Activated CD8-positive, alpha-beta memory T cell treated with anti-CD3 and anti-CD28 coated beads, Interleukin-2, amount 50 U/mL, for 48 hours (primary cell): ENCODE measurements at places on chromosomes 6 and 20.

- no peak for DNase-seq
These were observed 244.1 kb upstream of the TBX18 start for GRCh38 chr6:85008296-85009009.

GRCh38 chr6:104095661-104096416 is 763.9 kb downstream of the HACE1 start:
- DNase-seq, result no peak

DNA sequence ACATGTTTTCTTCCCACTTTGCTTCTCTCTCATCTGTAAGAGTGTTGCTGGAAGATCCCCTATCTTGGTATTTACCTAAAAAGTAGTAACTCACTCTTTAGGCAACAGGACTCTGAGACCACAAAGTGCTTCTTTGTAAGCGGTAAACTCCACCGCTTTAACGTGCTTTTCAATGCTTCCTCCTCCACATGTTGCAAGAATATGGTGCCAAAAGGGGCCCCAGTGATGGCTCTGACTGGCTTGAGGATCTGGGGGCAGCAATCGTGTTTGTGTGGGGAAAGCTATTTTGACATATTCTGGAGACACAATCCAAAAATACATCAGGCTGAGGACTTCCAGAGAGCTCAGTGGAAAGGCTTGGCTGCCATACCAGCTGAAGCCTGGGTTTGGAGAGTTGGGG is 12.4 kb upstream of the CPNE5 start:
- DNase-seq, result no peak

GRCh38 chr6:152605941-152606340 is 31.2 kb downstream of the SYNE1 start:
- no peak for DNase-seq

- DNase-seq, result no peak
These were observed 38.1 kb upstream of the ISM1 start for GRCh38 chr20:13183005-13183404.

DNA sequence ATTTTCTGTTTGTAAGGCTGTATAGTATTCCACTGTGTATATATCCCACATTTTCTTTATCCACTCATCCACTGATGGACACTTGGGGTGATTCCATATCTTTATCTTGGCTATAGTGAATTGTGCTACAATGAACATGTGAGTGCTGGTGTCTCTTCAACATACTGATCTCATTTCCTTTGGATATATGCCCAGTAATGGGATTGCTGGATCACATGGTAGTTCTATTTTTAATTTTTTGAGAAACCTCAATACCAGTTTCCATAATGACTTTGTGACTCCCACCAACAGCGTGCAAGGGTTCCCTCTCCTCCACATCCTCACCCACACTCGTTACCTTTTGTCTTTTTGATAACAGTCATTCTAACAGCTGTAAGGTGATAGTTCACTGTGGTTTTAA is 166.0 kb downstream of the ARHGAP18 start:
- DNase-seq, result no peak

- no peak for DNase-seq
These were observed 14.7 kb downstream of the SESN1 start for GRCh38 chr6:109079981-109080380.

GRCh38 chr6:81233990-81234389 is 518.5 kb downstream of the TENT5A start:
- no peak for DNase-seq

DNA sequence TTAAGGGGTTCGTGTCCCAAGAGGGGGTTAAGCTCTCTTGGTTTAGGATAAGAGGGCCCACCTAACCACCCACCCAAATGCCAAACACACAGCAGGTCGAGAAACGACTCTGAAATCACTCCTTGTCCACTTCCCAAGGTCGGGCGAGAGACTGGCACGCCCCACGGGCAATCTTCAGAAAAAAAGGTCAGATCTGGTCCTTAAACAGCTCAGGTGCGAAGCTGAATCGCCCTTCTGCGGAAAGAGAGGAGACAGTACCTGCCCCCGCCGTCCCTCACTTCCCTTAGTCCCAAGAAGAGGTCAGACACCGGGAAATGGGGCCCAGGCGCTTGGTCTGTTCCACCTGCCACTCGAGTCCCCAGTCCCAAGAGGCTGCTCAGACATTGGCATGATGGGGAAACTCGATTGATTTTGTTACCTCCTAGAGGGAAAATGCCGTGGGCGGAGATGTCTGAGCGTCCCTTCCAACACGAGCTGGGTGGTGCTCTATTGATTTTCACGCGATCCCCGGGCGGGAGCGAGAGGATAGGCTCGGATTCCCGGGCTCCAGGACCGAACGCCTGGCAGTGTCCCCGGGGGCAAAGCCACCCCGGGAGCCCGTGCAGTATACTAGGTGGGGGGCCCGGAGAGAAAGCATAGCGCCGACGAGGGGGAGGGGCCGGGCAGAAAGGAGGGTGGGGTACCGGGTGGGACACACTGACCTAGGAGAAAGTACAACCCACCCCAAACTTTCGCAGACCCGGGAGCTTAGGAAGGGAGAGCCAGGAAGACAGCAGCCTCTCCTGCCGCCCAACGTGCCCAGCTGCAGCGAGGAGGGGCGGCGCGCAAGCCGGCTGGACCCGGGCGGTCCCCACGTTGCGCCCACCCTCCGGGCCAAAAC is 1.1 kb upstream of the SAMD5 start:
- DNase-seq, result peak; percentile 53

GRCh38 chr6:71983131-71983530 is 96.8 kb downstream of the RIMS1 start:
- DNase-seq, result no peak

DNA sequence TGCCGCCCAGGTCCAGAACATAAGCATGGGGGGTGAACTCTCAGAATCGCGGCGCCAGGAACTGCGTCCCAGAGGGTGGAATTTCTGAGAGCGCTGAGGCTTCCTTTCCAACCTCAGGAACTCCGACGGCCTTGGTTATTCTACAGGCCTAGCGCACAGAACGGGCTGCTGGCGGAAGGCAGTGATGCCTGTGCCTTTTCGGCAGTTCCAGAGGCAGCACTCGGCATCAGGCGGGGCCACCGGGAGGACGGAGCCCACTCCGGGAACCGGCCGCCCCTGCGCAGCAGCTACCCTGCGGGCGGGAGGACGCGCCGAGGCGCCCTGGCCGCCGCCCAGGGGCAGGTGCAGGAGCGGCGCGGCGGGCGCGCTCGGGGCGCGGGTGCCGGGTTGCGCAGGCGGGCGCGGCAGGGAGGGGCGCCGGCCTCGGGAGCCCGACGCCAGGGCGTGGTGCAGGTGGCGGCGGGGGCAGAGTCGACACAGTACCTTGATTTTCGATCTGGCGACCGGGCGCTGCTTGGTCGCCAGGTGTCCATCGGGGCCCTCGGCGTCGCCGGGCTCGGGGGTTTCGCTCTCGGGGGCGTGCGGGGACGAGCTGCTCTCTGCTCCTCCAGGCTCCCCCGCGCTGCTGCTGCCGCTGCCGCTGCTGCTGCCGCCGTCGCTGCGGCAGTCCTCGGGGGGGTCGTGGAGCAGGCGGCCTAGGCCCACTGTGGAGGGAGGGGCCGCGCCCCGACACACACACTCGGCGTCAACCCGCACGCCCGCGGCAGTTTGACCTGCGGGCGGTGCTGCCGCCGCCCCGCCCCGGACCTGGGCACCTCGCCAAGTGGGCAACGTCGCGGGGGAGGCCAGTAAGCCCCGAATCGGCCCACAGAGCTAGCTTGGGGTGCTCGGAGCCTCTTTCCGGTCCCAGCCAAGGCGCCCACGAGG is 1.3 kb downstream of the OVOL2 start:
- no peak for DNase-seq

- no peak for DNase-seq
These were observed 175.5 kb upstream of the FOXQ1 start for GRCh38 chr6:1136415-1136774.

GRCh38 chr6:24031496-24031895 is 94.5 kb upstream of the NRSN1 start:
- DNase-seq, result no peak

DNA sequence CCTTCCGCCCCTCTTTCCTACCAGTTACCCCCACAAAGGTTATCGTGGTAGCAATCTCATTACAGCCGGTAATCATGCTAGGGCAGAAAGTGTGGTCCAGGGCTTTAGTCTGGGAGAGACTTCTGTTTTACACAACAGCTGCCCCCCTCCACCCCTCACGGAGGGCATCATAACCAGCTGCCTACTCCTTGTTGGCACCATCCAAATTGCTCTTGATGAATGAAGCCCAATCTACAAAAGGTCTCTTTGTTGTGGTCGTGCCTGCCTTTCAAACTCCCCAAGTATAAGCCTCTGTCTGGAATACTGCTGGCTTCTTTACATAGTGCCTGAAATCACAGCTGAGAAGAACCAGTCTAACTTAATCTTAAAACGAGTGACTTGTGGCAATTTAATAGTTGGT is 157.9 kb downstream of the INSM1 start:
- no peak for DNase-seq

- DNase-seq, result peak; percentile 49
These were observed 5.0 kb downstream of the VSX1 start for GRCh38 chr20:25076731-25077609.

DNA sequence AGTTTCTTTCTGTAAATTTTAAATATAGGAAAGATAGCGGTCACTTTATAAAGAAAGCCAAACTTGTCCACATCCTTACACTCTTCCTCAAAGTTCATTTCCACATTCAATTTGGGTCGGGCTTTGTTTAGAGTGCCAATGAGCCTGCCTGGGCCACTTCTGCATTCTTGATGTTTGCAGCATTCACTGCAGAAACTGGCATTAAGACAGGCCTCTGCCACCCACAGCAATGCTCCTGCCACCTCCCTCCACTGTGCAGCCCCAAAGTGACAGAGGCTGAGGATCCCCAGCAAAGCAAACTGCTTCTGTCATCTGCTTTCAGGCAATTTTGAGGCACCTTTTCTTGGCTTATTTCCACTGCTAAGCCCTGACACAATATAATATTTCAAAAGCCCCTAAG is 61.2 kb downstream of the TNFAIP3 start:
- no peak for DNase-seq

DNA sequence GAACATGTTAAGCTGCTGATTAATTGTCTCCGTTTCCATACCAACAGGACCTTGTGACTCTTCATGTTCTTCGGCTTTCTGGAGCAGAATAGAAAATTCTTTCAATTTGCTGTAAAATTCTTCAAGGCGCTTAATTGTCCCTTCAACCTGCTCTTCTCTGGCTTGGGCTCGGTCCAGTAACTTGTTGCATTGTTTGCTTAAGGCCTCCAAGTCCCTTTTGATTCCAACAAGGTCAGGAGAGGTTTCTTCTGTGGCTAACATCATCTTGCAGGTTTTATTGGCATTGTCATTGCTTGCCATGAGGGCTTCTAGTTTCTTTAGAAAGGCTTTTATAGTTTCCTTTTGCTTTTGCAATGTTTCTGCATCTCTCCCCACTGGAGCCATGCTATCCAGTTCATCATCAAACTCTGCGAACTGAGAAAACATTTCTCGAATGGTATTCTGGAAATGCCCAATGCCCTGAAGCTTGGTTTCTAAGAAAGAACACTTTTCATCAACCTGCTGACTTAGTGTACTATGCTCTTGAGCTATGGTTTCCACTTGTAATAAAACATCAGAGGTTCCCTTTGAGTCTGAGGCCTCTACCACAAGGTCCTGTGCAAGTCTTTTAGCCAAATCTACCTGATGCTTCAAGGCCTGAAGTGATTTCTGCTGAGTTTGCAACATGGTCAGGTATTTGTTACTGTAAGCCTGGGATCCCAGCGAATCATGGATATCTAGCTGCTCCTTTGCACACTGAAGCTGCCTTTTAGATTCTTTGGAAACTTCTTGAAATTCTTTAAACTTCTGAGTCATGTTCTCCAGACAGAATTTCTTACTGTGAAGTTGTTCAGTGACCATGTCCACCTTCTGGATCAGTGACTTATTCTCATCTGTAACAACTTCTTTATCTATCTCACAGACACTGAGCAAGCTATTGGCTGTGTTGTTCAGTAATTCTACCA is 90.2 kb downstream of the DST start:
- DNase-seq, result no peak

DNA sequence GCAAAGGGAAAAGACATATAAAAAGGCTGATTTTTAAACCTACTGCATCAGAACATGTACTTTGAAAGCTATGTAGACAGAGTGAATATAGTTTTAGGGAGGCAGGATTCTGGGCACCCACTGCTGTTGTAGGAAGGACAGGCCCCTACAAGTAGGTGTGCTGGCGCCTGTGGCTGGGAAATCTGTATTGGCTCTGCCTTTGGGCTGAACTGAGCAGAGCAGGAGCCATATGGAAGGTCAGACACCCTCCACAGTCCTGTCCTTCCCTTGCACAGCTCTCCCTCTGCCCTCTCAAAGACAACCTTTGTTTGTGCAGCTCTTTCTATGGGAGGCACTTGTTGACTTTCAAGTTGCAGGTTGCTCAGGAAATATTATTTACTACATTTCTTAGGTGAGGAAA is 18.4 kb upstream of the ULBP3 start:
- no peak for DNase-seq

DNA sequence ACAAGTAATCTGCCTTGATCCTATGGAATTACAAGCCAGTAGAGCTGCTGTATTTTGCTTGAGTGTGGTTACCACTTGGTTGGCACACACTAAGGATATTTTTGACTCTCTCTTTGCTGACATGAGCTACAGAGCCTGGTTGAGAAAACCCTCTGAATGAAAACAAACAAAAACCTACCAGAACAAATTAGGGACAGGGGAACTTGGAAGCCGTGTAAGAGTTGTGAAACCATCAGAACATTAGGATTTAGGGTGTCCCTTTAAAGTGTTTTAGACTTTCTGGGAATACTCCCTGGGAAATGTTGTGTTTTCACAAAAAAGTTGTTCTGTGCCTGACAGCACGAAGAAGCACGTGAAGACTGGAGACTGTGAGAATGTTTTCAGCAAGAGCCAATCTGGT is 20.5 kb upstream of the PDE7B start:
- DNase-seq, result no peak

- no peak for DNase-seq
These were observed 48.1 kb upstream of the UST start for GRCh38 chr6:148698671-148699180.
